NCI-H446 (cell line): ENCODE measurements at places on chromosomes 6 and 20.

- DNase-seq = no peak
Observed at GRCh38 chr20:57071954-57072583, 194.4 kb downstream of the BMP7 start.

GRCh38 chr20:13094976-13095375 lies 86.2 kb downstream of the SPTLC3 start:
- DNase-seq = no peak

DNA sequence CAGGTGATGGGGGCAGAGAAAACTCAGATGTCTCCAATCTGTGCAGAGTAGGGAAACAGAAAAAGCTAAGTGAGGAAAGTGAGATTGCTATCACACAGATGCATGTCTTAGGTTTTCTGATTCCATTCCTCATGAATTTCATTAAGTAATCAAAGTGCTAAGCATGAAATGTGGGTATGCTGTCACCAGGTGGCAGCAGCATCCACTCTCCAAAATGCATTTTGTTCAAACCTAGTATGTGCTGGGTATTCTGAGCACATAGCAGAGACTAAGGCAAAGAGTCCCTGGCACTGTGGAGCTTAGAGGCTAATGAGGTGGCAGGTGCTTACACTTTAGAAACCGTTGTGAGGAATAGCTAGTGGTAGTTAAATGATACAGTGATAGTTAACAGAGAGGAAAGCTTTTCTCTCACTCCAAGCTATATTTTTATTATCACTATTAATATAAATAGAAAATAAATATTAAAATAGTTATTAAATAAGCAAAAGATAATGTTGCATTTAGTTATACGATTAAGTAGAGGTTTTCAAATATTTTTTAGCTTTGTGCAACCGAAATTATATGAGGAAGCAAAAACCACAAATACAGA lies 179.5 kb downstream of the CDH26 start:
- peak; percentile 53 for DNase-seq

- no peak for DNase-seq
Observed at GRCh38 chr20:38157635-38158495, 7.2 kb downstream of the TGM2 start.

GRCh38 chr6:30013291-30013922 lies 47.7 kb upstream of the POLR1H start:
- DNase-seq = peak; percentile 42

DNA sequence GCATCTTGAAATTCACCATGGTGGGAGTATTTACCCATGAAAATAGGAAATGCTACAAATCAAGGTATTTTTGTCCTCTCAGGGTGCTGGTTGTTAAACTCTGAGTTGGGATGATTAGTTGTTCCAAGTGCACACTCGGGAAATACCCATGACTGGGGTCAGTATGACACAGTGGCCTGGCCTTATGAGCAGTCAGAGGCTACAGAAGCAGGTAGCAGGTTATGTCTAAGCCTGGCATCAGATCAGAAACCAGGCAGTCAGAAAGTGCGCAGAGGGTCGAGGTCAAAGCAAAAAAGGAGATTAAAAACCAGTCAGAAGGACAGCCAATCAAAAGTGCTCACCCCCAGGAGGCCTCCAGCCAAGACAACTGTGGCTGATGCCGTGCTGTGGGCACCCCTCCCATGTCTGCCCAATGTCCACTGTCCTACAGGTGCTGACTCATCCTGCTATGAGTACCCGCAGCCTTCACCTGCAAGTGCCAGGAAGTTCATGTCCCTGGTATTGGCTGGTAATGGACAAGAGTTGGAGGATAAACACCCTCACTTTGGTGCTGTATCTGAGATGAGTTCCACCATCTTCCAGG lies 117.4 kb upstream of the SLC24A3 start:
- no peak for DNase-seq

DNA sequence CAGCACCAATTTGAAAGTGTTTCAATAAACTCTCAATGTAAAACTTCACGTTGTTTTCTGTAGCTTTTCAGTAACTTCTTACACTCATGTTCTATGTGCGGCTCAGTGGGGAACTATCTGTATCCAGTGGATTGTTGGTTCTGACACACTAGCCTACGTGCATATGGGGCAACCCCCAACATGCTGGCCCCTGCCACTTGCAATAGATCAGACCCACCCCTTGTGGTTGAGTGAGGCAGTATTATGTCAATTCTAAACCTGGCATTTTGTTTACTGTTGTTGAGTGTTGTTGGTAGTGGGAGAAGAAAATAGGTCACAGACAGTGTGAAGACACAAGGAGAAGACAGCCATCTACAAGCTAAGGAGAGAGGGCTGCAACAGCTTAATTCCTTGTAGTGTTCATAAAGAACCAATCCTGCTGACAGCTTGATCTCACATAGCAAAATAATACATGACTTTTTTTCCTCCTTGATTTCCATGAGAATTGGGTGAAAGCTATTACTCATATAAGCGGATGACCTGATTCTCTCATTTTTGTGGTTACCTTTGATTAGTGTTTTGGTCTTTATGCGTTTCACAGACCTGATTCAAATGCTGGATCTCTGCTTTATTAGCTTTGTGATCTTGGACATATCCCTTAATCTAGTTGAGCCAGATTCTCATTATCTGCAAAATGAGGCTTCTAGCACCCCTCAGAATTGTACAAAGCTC lies 320.4 kb downstream of the LAMA2 start:
- DNase-seq = no peak

DNA sequence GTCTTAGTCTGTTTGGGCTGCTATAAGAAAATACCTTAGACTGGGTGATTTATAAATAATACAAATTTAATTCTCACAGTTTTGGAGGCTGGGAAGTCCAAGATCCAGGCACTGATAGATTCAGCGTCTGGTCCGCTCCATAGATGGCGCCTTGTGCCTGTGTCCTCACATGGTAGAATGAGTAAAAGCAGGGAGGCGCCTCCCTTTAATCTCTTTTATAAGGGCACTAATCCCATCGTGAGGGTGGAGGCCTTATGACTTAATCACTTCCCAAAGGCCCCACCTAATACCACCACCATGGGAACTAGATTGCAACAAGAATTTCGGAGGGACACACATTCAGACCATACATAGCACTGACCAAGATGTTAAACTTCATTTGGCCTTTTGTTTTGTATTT lies 91.2 kb upstream of the TMEM181 start:
- DNase-seq = no peak

- DNase-seq = no peak
Observed at GRCh38 chr6:119105282-119105681, 26.8 kb upstream of the FAM184A start.

- no peak for DNase-seq
Observed at GRCh38 chr20:14816471-14816870, 479.1 kb upstream of the FLRT3 start.

DNA sequence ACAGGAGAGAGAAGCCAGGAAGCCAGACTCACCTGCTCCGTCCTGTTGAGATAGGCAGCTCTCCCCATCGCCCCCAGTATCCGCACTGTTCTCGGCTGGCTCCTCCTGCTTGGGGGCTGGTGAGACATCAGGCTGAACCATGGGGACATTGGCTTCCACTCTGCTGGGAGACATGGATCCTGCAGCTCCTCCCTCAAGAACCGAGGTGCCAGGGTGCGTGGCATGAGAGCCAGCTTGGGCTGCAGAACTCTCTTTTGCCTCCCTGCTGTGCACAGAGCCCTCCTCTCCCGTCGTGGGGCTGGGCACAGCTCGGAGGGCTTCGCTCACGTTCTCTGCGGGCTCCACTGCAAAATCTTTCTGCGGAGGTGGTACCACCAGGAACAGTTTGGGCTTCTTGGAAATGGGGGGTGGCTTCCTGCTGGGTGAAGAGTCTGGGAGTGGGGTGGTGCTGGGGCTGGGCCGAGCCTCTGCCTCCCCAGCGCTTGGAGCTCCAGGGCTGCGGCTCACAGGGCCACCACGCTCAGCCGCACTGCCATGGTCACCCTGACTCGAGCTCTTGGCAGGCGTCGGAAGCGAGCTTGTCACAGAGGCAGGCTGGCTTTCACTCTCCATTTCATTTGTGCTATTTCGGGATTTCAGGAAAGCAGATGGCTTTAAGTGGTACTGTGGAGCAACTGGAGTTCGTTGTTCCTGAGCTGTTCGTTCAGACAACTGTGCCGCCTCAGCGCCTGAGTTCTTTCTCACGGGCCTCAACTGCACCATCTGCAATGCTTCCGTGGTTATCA lies 26.5 kb downstream of the HEBP2 start:
- DNase-seq = peak; percentile 57

- DNase-seq = no peak
Observed at GRCh38 chr6:155505608-155505989, 50.0 kb upstream of the NOX3 start.

- DNase-seq = no peak
Observed at GRCh38 chr20:59788196-59788735, 145.2 kb downstream of the SYCP2 start.

DNA sequence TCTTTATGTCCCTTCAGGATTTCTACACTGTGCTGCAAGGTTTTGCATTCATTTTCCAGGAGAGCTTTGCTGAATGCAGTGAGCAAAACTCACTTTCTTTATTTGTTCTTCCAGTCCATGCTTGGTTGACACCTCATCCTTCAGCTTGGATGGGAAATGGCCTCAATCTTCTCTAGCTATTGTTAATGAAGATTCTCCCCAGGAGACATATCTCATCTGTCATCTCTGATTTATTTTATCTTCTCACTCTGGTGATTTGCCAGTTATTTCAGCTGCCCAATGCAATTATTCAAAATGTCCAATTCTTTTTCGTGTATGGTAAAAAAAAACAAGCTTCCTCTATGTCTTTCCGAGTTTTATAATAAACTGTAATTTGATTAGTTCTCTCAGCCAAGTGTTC lies 77.9 kb upstream of the PAK5 start:
- no peak for DNase-seq

DNA sequence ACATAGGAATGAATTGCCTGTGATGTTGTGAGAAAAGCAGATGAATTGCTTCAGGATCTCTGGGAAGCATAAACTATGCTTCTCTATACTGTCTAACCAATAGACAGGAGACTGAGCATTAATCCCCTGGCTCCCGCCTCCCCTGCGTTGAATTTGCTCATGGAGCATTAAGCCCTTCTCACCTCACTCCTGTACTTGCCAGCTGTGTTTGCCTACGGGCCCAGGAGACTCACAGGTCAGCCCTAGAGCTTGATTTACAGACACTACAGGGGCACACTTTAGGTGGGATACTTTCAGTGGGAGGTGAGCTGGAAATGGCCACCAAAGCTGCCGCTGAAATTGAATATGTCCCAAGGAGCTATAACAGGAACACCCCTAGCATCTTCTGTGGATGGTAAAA lies 418.7 kb downstream of the CBLN4 start:
- no peak for DNase-seq

DNA sequence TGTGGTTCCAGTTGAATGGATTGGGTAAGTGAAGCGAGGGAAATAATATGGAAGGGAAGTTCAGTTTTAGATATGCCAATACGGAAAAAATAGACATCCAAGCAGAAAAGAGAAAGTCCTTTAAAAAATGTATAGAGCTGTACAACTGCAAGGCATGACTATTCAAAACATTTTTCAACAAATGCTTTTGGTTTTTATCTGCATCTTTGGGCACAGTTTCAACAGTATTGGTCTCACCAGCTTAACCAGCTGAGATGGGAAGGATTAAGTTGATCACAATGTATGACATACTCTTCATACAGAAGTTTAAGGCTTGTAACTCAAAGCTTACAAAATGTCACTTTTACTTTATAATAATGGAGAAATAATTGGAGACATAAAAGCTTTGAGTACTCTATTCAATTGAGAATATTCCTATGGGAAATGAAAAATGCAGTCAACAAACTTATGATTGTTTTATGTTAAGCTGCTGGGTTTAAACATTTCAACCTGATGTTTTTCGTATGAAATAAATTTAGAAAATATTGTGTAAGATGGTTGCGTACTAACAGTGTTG lies 16.3 kb upstream of the UTRN start:
- no peak for DNase-seq

DNA sequence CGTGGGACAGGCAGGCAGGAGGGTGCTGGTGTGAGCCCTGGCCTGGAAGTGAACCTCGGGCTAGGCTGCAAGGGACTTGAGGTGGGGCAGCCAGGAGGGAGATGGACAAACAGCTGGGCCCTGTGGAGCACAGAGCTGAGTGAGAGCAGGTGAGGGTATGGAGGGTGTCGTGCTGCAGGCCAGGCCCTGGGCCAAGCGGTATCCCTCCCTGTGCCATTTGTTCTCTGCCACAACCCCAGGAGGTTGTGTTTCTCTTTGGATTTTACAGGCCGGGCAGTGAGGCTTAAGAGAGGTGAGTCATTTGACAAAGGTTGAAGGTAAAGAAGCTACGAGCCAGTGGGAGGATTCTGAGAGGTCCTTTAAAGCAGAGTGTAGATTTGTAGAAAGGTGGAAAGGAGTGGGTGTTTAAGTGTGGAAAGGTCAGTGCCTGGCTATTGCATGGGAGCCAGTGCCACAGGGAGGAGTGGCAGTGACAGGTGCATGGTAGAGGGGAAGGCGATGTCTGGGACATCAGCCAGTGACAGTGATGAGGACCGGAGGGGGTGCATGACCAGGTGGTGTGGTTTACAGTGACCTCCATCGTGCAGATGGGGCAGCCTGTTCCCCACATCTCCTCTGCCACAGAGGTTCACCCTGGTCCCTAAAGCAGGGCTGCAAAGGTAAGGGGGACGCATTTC lies 39.8 kb downstream of the GMPR start:
- DNase-seq = no peak

DNA sequence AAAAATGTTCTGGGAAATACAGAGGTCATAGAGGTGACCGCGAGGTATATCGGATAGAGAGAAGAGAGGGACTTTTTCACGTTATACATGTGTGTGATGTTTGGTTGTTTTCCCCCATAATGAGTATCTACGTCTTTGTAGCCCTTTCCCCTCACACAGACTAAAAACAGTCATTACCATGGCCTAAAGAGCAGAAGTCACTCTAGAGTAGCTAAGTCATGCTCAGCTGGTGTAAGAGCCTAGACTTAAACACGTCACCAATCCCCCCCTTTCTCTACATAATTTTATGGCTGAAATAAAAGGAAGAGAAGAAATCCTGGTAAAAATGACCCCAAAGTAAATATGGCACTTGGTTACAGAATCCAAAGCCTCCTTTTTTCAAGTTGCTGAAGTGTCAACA lies 6.0 kb upstream of the BEND3 start:
- DNase-seq = no peak

DNA sequence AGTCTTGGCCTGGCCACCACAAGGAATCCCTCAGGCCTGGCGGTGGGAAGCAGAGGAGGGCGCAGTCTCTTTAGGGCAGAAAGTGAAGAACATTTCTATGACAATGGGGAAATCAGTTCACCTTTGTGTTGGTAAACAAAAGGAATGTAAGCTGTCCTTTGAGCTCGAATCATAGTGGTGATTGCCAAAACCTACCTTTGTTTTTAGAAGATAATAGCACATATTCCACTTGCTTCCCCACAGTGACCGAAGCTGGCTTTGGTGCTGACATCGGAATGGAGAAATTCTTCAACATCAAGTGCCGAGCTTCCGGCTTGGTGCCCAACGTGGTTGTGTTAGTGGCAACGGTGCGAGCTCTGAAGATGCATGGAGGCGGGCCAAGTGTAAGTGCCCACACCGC lies 144.1 kb downstream of the MTHFD1L start:
- DNase-seq = no peak

DNA sequence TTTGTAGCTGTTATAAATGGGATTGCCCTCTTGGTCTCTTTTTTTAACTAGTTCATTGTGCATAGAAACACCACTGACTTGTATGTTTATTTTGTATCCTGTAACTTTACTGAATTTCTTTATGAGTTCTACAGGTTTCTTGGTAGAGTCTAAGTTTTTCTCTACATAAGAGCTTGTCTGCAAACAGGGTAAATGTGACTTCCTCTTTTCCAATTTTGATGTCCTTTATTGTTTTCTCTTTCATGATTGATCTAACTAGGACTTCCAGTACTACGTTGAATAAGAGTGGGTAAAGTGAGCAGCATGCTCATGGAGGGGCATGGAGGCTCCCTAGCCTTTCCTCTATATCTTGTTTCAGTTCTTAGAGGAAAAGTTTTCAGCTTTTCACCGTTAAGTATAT lies 3.0 kb upstream of the WFDC10A start:
- DNase-seq = no peak

GRCh38 chr6:124994648-124995047 lies 32.4 kb downstream of the RNF217 start:
- no peak for DNase-seq
